ENCODE measurements at places on chromosomes 16 and 17.

GRCh38 chr16:70159355-70160348 is 13.9 kb upstream of the CLEC18C start:
- no peak for DNase-seq

DNA sequence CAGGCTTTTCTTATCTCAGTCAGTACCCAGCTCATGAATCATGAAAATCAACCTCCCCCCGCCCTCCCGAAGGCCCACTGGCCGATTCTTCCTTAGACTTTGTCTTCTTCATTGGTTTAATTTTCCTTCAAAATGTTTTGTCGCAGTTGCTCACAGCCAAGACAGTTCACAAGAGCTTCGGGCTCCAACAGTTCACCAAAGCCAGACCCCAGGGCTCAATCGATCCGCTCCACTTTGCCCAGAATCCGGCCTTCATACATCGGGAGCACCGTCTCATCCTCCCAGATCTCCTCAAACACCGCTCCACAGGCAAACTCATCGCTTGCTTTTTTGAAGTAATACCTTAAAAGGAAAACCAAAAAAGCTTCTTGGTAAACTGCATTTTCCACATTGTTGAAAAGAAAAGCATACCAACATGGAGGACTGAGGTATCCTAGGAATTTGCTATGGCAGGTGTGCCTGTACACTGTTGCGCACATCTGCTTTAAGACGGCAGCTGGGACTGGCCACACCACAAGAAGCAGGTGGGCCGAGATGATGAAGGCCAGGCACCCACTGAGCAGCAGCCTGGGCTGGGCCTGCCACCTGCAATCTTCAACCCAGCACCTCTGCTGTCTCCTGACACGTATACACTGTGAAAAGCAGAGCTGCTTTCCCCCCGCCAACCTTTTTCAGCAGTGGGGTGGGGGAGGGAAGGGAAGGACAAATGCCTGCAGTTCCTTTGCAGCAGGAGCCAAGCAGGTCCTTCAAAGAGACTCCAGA is 31.5 kb downstream of the AXIN2 start:
- no peak for DNase-seq

GRCh38 chr17:22270381-22270780 is 578.1 kb downstream of the KCNJ18 start:
- DNase-seq: no peak

GRCh38 chr17:7436556-7437368 is 1.5 kb downstream of the TMEM102 start:
- DNase-seq: no peak

- no peak for DNase-seq
These were observed 18.1 kb downstream of the SDK2 start for GRCh38 chr17:73625991-73626673.

- no peak for DNase-seq
These were observed 57.4 kb upstream of the TEKT3 start for GRCh38 chr17:15398736-15399331.

- DNase-seq: no peak
These were observed 16.4 kb upstream of the SLC16A11 start for GRCh38 chr17:7060165-7060891.

DNA sequence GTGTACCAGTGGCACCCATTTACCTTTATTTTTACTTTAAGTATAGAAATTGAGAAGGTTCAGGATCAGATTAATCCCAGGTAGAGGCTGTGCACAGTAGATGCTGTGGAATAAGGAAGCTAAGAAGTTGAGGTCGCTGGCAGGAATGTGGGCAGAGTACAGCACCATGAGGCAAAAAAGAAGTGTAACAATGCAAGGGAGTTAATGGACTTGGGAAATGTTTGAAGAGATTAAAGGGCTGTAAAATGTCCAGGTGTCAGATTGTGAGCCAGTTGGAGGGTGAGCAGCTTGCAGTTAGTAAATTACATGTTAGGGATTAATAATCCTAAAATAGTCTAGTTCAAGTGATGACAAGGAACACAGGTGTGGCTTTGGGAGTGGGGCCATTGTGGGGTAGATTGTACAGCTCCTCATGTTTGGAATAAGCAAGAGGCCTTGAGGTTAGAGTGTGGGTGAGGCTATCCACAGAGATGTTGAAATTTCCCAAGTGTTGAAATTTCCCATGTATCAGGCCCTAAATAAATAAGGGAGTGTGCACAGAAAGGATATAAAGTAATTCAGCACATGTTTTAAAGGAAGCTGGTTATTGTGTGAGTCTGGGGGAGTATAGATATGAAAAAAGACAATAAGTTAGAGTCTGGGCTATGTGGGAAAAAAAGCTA is 21.5 kb downstream of the TAT start:
- no peak for DNase-seq

GRCh38 chr17:62859146-62859545 is 51.0 kb upstream of the MARCHF10 start:
- DNase-seq: no peak

DNA sequence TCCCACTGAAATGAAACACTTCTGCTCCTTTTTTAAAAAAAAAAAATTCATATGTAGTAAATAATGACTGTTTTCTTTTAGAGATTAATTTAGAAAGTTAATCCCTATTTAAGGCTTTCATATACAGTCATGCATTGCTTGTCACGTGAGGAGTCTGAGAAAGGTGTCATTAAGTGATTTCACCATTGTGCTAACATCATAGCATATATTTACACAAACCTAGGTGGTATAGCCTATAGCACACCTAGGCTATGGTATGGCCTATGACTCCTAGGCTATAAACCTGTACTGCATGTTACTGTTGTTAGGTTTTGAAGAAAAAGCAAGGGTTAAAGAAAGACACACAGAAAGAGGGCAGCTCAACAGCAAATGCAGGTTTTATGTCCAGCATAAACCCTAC is 13.7 kb downstream of the PPY start:
- DNase-seq: no peak

GRCh38 chr16:89785523-89786155 is 30.8 kb downstream of the FANCA start:
- DNase-seq: no peak

GRCh38 chr16:75101635-75102034 is 14.9 kb downstream of the LDHD start:
- no peak for DNase-seq

DNA sequence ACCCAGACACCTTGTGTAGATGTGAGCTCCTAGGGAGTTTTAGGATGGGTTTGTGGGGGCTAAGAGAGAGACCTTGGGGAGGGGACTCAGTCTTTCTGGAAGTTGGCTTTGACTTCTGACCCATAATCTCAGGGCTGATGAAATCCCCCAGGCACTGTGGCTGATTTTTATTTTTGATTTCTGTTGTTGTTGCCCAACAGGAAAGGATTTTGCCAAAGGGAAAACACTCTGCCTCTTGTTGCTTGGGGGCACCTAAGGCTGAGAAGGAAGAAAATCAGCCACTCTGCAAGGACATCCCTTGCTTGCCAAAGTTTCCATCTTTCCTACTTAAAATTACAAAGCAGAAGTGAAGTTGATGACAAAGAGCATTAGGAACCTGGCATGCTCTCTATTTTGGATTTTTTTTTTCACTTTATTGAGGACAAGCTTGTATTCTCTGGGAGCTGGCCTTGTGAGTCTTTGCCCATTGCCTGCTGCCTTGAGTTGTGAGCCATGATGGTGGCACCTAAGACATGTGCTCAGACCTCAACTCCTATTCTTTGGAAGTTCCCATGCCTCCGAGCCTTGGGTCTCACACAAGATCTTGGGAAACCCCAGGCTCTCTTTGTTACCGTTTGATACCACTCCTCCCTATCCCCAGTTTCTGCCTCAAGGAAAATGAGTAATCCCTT is 3.2 kb upstream of the C1QTNF1 start:
- no peak for DNase-seq

DNA sequence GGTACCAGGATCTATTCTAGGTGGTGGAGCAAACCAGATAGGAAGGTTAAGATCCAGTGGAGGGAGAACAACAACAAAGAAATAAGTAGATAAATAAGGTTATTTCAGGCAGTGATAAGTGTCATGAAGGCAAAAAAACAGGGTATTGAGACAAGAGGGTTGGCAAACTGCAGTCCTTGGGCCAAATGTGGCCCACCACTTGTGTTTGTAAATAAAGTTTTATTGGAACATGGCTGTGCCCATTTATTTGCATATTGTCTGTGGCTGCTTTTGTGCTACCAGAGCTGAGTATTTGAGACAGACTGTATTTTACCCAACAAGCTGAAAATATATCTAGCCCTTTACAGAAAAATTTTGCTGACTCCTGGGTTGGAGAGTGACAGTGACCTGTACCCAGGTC is 361.3 kb downstream of the XYLT1 start:
- no peak for DNase-seq
